Stimulated activated CD4-positive, alpha-beta T cell treated with anti-CD3 and anti-CD28 coated beads, Interleukin-1b, Interleukin-23, amount 100 ng/mL, for 1 hour (primary cell): ENCODE measurements at places on chromosomes 3 and 15.

- DNase-seq: no peak
These were observed 133.3 kb downstream of the CMSS1 start for GRCh38 chr3:99950921-99951320.

GRCh38 chr15:87736891-87737389, 519.6 kb downstream of the NTRK3 start:
- DNase-seq: no peak

DNA sequence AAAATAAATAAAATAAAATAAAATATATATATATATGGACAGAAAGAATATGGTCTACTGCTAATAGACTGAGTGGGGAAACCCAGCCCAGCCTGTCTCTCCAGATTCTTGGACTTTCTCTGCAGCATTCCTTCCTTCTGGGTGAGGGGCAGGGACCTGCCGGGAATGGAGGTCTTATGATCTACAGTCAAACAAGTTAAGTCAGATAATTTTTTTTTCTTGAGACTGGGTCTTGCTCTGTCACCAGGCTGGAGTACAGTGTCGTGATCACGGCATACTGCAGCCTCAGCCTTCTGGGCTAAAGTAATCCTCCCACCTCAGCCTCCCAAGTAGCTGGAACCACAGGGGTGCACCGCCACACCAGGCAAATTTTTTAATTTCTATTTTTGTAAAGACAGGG, 33.5 kb upstream of the ZNF774 start:
- no peak for DNase-seq

DNA sequence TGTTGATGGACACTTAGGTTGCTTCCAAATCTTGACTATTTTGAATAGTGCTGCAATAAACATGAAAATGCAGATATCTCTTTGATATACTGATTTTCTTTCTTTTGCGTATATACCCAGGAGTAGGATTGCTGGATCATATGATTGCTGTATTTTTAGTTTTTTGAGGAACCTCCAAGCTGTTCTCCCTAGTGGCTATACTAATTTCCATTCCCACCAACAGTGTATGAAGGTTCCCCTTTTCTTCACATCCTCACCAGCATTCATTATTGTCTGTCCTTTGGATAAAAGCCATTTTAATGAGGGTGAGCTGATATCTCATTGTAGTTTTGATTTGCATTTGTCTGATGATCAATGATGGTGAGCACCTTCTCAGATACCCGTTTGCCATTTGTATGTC, 12.5 kb downstream of the PATL2 start:
- DNase-seq: no peak
